Stimulated activated CD4-positive, alpha-beta T cell treated with anti-CD3 and anti-CD28 coated beads, Interleukin-1b, Interleukin-23, amount 100 ng/mL, for 1 hour (primary cell): ENCODE measurements at places on chromosomes 13 and 19.
A peak's percentile ranks its signal among the peaks of the same experiment; 100 is the strongest.

DNA sequence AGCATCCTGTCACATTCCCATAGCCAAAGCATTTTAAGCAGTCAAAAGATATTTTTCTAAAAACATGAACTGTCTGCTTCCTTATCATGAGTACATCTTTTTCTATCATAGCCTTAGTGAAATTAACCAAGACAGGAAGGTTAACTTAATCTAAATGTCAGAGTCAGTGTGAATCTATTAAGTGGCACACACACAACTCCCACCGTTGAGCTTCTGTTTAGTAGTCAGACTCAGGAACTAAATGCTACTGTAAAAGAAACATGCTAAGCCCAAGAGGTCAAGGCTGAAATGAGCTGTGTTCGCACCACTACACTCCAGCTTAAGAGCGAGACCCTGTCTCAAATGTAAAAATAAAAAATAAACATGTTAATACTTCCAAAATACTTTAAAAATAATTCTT is 7.7 kb upstream of the POU4F1 start:
- DNase-seq = no peak

DNA sequence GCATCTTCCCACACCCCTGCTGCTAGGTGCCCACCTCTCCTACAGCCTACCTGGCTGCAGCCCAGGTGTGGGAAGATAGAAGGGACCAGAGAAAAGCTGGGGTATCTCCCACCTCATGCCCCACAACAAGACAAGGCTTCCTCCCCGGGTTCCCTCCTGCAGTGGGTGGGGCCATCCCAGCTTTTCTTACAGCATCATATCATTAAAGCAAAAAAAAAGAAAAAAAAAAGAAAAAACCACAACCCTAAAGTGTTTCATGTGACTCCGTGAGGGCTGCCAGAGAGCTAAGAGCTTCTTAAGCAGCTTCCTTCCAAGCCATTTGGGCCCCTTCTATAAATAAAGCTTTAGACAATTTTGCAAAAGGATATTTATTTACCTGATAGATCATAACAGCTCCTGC is 455.4 kb upstream of the TSHZ3 start:
- no peak for DNase-seq

- DNase-seq = no peak
Measured at GRCh38 chr13:114099918-114100445, 32.4 kb downstream of the RASA3 start.

DNA sequence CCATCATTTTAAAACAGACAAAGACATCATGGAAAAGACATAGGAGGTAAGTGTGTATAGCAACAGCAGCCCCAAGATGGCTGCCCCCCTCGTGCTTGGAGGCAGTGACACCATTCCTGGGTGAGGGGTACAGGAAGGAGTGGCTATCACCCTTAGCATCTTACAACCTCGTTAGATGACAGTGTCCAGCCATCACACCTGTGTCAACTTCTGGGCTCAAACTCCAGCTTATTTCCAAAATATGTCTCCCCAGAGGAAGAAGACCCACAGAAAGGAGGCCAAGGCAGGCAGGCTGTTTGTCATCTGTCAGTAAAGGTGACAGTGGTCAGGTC is 27.5 kb downstream of the EPS15L1 start:
- DNase-seq = no peak

GRCh38 chr13:106587787-106588186 is 19.9 kb upstream of the ARGLU1 start:
- no peak for DNase-seq

- DNase-seq = no peak
Measured at GRCh38 chr19:18379803-18380747, 5.9 kb upstream of the GDF15 start.

GRCh38 chr19:19185853-19186740 is 5.9 kb downstream of the BORCS8 start:
- DNase-seq = peak; percentile 35

GRCh38 chr19:16351133-16351809 is 26.6 kb downstream of the KLF2 start:
- no peak for DNase-seq

DNA sequence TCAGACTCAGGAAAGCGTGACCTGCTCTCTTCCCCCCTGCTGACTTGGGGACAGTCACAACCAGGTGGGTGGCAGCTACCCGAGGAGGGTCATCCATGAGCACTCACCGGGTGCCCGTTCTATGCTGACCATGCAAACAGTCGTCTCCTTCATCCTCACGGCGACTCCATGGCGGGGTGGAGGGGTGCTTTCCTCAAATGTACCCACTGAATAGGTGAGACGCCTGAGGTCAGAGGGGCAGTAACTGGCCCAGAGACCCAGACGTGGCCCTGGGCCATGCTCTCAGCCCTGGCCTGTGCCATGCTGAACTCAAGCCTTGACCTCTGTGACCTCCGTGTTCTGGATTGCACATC is 59.2 kb upstream of the TPM4 start:
- DNase-seq = no peak

DNA sequence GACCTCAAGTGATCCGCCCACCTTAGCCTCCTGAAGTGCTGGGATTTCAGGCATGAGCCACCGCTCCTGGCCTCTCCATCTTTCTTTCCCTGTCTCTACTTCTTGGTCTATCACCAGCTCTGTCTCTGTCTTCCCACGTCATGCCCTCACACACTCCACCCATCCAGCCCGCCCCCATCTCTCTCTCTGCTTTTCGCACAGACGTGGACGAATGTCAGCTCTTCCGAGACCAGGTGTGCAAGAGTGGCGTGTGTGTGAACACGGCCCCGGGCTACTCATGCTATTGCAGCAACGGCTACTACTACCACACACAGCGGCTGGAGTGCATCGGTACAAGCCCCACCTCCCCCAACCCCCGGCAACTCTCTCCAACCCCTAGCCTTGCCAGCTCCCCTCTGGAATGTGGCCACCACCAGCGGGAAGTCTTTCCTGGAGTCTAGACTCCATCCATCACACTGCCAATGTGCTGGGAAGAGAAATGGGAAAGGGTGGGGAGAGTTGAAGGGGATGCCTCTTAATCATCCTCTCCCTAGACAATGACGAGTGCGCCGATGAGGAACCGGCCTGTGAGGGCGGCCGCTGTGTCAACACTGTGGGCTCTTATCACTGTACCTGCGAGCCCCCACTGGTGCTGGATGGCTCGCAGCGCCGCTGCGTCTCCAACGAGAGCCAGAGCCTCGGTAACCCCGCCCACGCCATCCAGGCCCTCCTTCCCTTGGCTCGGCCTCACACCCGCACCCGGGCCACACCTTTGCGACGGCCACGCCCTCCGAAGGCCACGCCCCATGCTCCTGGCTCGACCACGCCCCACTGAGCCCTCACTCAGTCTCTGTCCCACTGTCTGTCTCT is 22.5 kb downstream of the LTBP4 start:
- no peak for DNase-seq

- DNase-seq = no peak
Measured at GRCh38 chr19:53504885-53505284, 33.1 kb upstream of the ZNF331 start.

GRCh38 chr13:110387451-110388107 is 80.5 kb downstream of the COL4A2 start:
- no peak for DNase-seq

GRCh38 chr13:24277761-24278160 is 31.6 kb upstream of the C1QTNF9 start:
- no peak for DNase-seq

GRCh38 chr19:42368765-42369164 is 21.3 kb downstream of the CNFN start:
- DNase-seq = no peak

GRCh38 chr13:81713201-81713600 is 1372.3 kb upstream of the SPRY2 start:
- DNase-seq = no peak

DNA sequence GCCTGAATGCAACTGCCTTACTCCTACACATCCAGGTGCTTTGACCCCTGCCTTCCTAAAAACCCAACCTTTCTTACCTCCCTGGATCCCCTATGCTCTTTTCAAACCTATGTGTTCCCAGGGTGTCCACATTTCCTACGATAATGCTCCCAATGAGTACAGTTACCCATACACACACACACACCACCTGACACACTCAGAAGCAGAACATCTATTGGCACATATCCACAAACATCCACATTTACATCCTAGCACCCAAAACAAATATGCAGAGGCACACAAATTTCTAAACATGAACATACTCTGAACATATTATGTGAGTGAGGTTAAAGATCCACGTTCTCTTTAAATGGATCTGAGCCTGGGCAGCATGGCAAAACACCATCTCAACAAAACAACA is 22.4 kb upstream of the PLAUR start:
- DNase-seq = no peak

- no peak for DNase-seq
Measured at GRCh38 chr13:107574517-107575210, 640.7 kb downstream of the LIG4 start.

- DNase-seq = no peak
Measured at GRCh38 chr19:29090783-29091526, 122.0 kb downstream of the UQCRFS1 start.

- DNase-seq = no peak
Measured at GRCh38 chr19:6868351-6868750, 19.0 kb upstream of the ADGRE1 start.

GRCh38 chr19:13835791-13836723 is 40.8 kb downstream of the ZSWIM4 start:
- no peak for DNase-seq

DNA sequence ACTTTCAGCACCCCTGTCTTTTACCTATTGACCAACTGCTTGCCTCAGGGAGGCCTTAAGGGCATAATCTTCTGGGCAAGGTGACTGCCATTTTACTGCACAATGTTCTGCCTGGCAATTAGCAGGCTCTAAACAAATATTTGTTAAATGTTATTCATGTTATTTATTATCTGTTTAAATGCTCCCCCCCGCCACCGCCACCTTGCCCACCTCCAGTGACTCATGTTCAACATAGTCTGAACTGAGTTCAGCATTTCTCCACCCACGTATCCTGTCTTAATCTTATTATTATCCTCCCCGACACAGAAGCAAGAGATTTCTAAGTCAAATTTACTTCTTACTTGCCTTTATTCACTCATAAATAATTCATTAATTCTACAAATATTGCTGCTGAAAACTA is 144.8 kb downstream of the LIG4 start:
- no peak for DNase-seq

DNA sequence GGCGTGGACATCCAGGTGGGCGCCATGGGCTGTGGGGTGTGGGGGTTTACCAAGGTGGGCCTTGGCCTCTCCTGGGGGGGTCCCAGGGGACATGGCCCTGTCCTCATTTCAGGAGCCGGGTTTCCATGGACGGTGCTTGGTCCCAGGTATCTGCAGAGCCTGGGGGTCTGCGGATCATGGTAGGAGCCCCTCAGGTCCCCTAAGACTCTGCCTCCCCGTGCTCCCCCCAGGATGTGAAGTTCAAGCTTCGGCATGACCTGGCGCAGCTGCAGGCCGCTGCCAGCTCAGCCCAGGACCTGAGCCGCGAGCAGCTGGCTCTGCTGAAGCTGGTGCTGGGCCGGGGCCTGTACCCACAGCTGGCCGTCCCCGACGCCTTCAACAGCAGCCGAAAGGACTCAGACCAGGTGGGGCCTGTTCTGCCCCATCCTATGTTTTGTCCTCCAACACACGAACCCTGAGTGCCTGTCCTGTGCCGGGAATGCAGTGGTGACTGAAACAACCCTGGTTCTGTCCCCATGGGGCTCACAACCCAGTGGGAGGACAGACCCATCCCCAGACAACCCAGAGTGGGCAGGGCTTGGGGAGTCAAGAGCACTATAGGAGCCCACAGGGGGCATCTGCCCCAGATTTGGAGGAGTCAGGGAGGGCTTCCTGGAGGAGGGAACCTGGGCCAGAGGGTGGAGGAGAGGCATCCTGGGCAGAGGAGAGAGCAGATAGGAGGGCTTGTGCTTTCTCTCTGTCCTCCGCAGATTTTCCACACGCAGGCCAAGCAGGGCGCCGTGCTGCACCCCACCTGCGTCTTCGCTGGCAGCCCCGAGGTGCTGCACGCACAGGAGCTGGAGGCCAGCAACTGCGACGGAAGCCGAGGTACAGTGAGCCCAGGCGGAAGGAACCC is 26.8 kb downstream of the DHX34 start:
- no peak for DNase-seq

DNA sequence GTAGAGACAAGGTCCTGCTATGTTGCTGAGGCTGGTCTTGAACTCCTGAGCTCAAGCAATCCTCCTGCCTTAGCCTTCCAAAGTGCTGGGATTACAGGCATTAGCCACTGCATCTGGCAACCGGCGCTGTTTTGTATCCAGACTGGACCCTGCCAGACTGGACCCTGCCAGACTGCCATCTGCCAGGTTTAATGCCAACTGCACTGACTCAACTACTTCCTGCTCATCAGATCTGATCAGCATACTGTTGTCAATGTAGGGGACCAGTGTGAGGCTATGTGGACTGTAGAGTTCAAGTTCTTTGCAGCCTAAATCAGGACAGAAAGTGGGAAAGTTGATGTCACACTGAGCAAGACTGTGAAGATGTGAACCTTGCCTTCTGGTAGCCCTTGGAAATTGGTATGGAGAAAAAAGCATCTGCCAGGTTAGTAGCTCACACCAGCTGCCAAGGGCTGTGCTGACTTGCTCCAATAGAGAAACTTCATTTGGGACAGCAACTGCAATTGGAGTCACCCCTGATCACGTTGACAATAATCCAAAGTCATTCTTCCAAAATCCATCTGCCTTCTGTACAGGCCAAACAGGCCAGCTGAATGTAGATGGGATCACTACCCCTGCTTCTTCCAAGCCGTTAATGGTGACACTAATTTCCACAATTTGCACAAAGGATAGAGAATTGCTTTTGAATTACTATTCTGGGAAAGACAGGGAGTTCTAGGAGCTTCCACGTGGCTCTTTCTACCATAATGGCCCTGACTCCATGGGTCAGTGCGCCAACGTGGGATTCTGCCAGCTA is 36.8 kb upstream of the ATP1A3 start:
- DNase-seq = no peak

DNA sequence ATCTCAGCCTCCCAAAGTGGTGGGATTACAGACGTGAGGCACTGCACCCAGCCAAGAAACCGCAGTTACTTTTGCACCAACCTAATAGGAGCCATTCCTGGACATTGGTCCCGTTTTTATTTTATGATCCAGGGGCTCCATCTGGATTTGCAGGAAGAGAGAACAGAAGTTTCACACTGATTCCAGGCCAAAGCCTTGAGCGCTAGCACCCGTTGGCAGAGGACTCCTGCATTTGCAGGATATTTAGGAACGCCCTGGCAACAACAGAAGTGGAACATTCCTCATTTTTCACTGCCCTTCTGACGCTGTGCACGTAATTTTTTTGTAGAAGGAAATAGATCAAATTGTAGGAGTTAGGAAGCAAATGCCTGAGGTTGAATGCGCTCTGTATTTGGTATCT is 11.7 kb upstream of the SULT2A1 start:
- no peak for DNase-seq

- no peak for DNase-seq
Measured at GRCh38 chr13:60111691-60112090, 52.0 kb downstream of the DIAPH3 start.

- no peak for DNase-seq
Measured at GRCh38 chr19:873084-873483, 13.6 kb downstream of the CFD start.

DNA sequence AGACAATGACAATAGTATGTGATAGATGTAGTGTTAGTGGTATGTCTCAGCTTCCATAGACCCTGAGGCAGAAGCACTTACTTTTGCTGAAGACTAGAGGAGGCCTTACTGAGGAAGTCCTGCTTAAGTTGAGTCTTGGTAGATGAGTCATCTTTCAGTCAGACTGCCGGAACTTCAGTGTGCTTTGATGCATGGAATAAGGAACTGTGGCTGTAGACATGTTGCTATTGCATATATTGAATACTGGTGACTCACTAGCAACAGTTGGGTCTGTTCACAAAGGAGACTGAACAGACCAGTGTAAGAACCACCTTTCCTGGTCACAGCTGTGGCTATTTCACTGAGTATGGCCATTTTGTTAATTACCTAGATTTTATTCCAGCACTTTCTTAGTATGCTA is 1000.6 kb downstream of the OLFM4 start:
- no peak for DNase-seq
